ENCODE measurements at places on chromosomes 4 and X. TPM values are rescaled to one million over a fixed set of nuclear protein-coding genes. Genes with fewer than 3 reads are reported as not detected.

- no peak for DNase-seq
Measured at GRCh38 chr4:63155561-63155960, 1253.7 kb downstream of the TECRL start.

GRCh38 chr4:152160225-152160800 lies 375.6 kb downstream of the FBXW7 start:
- DNase-seq, result no peak

- no peak for DNase-seq
Measured at GRCh38 chrX:27380163-27380845, 82.8 kb downstream of the PPP4R3C start.

- DNase-seq, result no peak
Measured at GRCh38 chr4:1187182-1187581, 14.8 kb upstream of the SPON2 start.

- no peak for DNase-seq
Measured at GRCh38 chr4:80811406-80811805, 219.1 kb upstream of the BMP3 start.

DNA sequence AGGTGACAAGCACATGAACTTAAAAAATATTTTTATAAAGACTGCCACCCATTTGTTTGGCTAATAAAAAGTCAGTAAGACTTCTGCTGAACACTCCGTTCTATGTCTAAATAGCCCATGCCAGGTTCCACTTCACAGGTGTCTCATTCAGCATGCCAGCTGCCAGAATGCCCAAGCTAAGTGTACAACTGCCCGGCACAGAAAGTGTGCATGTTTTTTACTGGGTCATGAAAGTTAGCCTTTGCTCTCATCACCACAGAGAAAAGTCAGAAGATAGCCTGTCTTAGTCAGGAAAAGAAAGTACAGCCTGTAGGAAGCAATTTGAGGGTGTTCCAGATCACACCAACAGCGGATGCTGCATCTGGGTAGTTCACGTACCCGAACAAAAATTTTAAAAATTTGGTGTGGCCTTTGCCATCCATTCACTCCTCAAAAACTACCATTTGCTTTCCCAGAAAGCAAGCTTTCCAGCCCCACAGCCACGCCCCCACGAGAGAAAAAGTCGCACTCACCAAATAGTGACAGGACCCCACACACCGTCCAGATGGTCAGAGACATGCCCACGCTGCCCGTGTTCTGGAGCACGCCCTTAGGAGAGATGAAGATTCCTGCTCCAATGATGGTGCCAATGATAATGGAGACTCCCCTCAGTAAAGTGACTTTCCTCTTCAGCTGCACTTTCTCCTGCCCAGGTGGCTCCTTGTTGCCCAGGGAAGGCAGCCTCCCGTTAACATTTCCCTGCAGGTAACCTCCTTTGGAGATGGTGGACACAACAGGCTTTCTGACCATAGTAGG lies 671 bp downstream of the SLC7A11 start:
- peak; percentile 49 for DNase-seq

UVSSA gene
- 9.8 TPM for total RNA-seq

IL2 gene
- total RNA-seq, result not detected

BEND2 gene
- total RNA-seq, result 2.6 TPM

Data from A172 (cell line).